ENCODE measurements at places on chromosomes 1 and 21.

- DNase-seq = no peak
These were observed 569.3 kb upstream of the ZRANB2 start for GRCh38 chr1:71650119-71650518.

DNA sequence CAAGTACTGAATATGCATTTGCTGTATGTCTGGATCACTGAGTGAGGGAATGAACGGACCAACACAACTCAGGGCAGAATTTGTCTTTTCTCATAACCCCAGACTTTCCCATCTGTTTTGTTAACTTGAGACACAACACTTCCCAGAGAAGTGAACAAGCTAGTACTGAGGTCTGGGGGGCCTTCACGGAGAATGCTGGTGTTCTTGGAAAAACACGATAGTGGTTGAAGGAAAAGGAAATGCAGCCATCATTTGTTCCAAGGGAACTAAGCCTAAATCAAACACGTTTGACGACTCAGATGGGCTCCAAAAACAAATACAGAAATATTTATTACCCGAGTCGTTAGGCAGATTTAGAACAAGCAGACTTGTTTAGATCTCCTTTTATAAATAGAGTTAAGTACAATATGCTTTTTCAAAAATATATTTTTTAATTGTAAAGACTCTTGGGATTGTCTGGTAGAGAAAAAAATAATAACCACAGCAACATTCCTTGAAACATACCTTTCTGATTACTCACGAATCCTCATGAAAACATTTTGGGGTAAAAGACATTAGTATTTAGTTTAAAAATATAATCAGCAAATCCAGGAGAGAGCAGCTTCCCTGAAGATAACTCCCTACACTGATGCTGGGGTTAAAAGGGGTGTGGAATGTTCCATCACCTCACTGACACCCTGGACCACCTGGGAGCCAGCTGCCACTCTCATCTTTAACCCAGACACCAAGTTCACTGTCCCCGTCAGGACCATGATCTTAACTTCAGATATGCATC, 427.7 kb upstream of the RUNX1 start:
- no peak for DNase-seq

DNA sequence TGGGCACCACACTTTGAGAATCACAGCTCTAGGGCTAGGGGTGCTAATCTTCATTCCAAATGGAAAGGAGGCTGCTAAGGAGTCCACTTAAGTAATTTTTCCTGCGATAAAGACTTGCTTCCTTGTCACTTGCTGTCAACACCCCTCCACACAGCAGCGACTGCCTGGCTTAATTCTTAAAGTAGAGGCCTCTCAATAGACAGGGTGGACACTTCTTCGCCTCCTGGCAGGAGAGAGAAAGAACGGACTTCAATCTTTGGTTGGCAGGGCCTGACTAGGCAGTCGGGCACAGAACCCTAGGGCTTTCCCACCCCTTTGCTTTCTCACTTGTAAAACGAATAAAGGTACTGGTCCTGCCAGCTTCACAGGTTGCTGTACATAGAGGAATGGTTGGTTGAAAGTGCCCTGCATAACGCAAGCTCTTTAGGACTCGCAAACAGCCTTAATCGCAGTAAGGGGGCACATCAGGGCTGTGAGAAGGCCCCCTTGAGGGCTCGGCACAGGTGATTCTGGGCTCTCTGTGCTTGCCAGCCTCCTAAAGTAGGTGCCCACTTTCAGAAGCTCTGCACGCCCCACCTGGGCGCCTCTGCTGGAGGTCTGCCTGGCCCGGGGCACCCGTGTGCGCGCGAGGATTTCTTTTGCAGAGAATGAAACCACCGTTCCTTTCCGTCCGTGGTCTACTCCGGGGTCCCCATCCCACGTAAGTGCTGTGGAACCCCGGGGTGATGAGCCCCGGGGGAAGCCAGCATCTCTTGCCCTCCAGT, 47.6 kb upstream of the CD34 start:
- no peak for DNase-seq

DNA sequence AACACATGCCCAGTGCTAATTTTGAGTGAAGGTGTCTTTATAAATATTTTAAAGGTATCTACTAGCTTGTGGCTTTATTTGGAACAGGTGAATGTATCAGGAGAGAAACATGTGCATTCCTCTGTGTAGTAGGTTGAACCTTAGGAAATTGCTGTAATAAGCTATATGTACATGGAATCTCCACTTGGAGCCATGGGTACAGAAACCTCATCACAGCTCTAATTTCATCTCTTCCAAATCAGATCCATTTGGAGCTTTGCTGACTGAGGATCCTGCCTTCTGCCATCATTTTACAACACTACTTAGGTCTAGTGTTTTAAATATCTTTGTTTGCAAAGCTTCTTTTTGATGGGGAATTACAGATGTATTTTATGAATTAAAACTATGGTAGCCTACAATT, 2.1 kb downstream of the KCNK2 start:
- no peak for DNase-seq

DNA sequence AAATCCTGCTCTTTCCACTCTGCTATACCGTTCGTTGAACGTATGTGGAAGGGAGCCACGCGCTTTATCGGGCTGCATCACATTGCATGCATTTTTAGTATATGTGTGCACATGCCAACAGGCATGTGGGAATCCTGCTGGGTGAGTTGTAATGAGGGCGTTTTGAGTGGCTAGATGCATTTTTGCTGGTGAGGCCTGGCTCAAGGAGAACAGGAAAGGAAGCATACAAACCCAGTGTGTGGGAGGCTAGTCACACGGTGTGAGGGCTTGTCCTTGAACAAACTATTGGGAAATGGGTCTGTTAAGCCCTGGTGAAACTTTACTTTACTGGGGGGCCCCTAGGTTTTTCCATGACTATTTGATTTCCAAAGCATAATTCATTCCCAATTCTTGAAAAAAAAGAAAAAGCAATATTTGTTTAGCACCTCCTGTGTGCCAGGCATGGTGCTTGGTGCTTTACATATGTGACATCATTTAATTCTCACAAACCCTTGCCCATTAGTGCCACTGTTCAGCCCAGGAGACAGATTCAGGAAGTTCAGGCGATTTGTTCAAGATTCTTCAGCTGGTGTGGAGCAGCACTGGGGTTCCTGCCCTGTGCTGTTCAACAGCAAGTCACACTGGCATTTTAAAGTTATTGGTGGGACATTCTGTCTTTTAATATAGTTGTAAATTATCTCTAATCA, 25.6 kb upstream of the JUN start:
- no peak for DNase-seq

DNA sequence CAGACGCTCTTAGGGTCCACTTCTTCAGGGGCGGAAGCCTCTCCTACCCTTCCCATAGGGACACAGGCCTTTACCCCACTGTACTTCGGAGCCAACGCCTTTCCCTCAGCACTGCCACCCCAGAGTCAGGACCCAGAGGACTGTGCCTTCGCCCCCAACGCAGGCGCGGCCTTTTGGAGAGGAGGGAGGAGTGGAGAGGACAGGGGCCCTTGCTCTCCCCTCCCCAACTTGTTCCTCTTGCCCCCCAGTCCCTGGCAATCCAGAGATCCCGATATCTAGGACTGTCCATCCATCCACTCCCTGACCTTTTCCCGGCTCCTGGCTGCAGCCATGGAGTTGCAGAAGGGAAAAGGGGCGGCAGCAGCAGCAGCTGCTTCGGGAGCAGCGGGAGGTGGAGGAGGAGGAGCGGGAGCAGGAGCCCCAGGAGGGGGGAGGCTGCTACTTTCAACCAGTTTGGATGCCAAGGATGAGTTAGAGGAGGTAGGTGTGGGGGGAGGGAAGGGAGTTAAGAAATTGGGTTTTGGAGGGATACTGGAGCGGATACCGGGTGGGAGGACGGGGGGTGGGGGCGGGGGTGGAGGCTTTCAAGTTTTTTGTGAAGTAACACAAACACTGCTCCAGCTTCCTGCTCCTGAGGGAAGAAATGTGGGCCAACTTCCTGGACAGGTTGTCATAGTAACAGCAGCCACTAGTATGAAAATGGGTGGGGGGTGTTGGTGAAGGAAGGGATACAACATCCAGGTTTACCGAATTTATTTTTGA, 636 bp downstream of the INTS3 start:
- DNase-seq = peak; percentile 33

- no peak for DNase-seq
These were observed 133.7 kb downstream of the DMRTA2 start for GRCh38 chr1:50289495-50289894.

GRCh38 chr1:39500862-39501389, 9.5 kb downstream of the BMP8A start:
- no peak for DNase-seq

GRCh38 chr1:60133000-60133673, 59.6 kb upstream of the C1orf87 start:
- DNase-seq = no peak

- DNase-seq = no peak
These were observed 16.9 kb upstream of the GRHL3 start for GRCh38 chr1:24302209-24302611.

DNA sequence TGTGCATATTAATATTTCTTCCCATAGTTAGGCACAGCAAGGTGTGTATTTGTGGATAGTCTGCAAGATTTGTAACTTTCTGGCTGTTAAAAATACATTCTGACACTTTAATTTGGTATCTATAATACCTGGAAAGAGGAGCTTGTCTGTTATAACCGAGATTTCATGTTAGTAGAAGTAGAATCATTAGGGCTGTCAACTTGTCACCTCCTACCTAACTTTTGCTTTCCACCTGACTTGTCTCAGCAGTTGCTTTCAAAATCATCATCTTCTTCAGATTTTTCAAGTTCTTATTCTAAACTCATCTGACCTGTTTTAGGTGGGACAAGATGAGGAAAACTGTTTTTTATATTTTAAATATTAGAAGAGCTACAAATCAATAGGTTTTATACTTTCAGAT, 11.0 kb downstream of the RWDD3 start:
- DNase-seq = no peak

DNA sequence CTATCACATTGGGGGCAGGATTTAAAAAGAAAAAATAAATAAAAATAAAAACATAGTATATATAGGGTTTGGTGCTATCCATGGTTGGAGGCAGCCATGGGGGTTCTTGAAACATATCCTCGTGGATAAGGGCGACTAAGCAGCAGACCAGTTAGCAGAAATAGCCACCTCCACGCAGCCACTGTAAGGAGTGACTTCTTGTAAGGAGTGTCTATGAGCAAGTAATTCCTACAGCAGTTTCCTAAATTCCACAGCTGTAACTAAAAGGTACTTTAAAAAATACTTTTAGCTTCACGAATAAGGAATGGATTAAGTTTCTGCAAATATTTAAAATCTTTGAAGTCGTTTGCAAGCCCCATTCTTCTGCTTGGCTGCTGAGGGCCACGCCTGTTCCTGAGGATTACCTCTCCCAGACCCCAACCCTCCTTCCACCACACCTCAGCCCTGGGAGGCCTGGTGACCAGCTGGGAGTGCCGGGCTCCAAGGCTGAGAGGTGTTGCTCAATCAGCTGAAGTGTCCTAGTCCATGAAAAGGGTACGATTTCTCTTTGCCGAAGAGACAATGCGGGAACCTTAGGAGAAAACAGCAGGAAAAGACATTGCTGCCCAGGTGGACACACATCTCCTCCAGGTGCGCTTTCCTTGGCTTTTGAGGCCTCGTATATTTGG, 115.3 kb downstream of the ADSS2 start:
- no peak for DNase-seq

GRCh38 chr1:908661-909060, 15.1 kb upstream of the SAMD11 start:
- DNase-seq = no peak

GRCh38 chr1:87706203-87706602, 377.5 kb downstream of the LMO4 start:
- no peak for DNase-seq

- no peak for DNase-seq
These were observed 648.8 kb downstream of the PTPRC start for GRCh38 chr1:199287647-199288046.

GRCh38 chr1:30446508-30446907, 276.9 kb downstream of the MATN1 start:
- DNase-seq = no peak

GRCh38 chr1:208652296-208653160, 408.3 kb upstream of the PLXNA2 start:
- peak; percentile 21 for DNase-seq

- no peak for DNase-seq
These were observed 44.2 kb downstream of the KLHL20 start for GRCh38 chr1:173758980-173759379.

GRCh38 chr1:67711855-67712212, 26.8 kb downstream of the GADD45A start:
- DNase-seq = no peak

- DNase-seq = no peak
These were observed 32.7 kb downstream of the XCL1 start for GRCh38 chr1:168608796-168609715.

DNA sequence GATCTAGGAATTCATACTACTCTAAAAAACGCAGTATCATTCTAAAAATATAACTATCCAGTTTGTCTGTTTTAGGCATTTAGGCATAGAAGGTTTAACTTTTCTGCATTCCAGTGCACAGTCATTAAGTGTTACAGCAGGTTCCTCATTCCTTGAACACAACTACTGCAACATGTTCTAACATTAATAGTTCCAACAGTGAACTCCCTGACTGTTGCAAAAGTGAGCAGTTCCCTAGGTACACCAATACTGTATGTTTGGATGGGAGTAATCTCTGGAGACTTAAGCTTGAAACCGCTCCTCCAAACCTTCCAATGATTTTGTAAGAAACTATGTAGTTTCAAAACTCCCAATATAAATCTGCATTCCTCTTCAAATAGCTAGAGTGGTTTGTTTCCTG, 46.2 kb downstream of the UCHL5 start:
- DNase-seq = no peak

DNA sequence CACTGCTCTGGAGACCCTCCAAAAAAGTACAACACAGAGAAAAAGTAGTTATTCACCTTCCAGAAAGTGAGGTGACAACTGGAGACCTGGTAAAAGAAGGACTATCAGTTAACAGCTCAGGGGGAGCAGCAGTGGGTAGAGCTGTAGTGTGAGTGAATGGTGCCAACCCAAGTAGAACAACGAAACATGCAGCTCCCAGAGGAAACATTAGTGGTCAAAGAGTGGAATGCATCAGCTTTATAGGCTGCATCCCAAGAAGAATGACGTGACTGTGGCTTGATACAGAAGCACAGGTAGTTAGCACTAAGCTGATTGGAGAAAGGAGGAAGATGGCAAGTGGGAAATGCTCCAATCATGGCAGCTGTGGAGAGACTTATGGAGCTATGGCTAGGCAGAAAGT, 275.7 kb upstream of the CAMK1G start:
- no peak for DNase-seq

- DNase-seq = no peak
These were observed 173.0 kb upstream of the LMO4 start for GRCh38 chr1:87155648-87156047.

DNA sequence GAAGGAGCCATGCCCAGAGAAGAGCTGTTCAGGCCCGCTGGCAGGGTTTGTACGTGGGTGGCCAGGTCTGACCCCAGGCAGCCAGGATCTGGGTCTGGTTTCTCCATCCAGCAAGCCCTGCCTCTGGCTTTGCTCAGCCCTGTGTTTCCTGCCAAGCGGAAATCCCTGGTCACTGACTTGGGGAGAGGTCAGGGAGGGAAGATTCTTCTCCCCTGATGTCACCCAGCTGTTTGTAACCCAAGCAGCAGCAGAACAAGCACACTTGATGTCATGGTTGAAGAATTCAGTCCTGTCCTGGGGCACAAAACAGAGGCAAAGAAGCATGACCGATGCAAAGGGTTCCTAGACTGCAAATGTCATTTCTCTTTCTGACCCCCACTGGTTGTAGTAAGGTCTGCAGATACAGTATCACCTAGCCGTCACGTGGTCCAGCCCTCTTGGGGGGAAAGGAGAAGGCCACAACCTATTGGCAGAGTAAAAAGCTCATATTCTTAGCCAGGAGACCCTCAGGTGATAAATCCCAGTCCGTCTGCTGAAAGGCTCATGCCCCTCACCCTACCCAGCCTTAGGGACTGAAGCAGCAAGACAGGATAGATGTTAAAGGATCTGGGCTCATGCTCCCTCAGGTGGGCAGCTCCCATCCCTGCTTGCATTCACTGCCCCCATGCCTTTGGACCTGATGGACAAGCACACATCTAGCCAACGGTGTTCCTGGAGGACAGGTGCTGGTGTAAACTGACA, 120.9 kb downstream of the SYT2 start:
- DNase-seq = no peak
